ENCODE measurements at places on chromosomes 11 and 22. TPM values are rescaled to one million over a fixed set of nuclear protein-coding genes. Genes with fewer than 3 reads are reported as not detected.

POU2AF2 gene
- total RNA-seq = not detected

GRIK4 gene
- total RNA-seq = 0.05 TPM

HPX gene
- 5,455 TPM for total RNA-seq

SPON1 gene
- 0.68 TPM for total RNA-seq

LMO1 gene
- not detected for total RNA-seq

SSTR3 gene
- not detected for total RNA-seq

MPPED2 gene
- total RNA-seq = 1.0 TPM

AGBL2 gene
- total RNA-seq = 2.7 TPM

CABP7 gene
- not detected for total RNA-seq

NELL1 gene
- total RNA-seq = not detected

KCNC1 gene
- total RNA-seq = not detected

SLC17A6 gene
- not detected for total RNA-seq

MMP1 gene
- not detected for total RNA-seq

SLC22A12 gene
- total RNA-seq = not detected

CKAP5 gene
- 19.5 TPM for total RNA-seq

SPI1 gene
- total RNA-seq = 10.9 TPM

OR52B4 gene
- total RNA-seq = not detected
